ENCODE measurements at places on chromosomes 16 and 17. TPM values are rescaled to one million over a fixed set of nuclear protein-coding genes. Genes with fewer than 3 reads are reported as not detected.
A peak's percentile ranks its signal among the peaks of the same experiment; 100 is the strongest.

DNA sequence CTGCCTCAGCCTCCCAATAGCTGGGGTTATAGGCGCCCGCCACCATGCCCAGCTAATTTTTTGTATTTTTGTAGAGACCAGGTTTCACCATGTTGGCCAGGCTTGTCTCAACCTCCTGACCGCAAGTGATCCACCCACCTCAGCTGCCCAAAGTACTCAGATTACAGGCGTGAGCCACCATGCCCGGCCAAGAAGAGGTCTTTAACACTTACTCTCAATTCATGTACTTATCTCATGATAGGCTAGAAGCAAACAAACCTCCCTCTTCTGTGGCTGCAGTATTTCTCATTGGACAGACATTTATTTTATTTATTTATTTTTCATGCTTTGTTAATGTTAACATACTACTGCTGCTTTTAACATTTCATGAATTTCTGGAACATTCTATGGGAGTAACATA, 7.0 kb upstream of the NT5C start:
- DNase-seq: no peak

DNA sequence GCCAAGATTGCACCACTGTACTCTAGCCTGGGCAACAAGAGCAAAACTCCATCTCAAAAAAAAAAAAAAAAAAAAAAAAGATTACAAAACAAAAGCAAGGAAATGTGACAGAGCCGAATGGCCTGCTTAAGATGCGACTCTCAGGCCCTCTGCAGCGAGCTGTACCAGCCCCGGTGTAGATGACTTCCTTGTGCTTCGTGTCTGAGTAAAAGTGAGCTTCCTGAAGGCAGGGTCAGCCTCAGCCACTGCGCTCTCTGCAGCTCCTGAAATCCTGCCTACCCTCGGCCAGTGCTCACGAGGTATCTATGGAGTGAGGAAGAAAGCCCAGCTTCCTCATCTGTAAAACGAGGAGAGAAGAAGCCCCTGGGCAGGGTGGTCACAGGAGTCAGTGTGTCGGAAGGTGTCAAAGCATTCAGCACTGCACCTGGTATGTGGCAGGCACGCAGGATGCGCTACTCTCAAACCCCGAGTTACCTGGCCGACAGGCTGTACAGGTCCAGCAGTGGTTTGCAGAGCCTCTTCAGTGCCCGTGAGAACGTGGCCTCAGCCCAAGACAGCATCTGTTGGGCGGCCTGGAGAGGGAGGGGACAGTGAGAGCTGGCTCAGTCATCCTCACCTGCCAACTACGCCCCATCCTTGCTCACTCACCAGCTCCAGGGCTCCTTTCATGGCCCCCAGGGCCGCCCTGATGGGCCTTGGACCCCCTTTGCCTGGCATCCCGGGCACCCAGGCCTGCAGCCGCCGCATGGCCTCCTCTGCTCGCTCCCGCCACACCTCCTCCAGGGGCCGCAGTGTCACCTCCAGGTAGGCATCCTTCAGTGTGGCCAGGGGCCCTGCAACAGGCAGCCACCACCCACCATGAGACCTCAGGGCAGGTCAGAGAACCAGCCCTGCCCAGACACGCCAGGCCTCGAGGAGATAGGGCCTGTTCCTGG, 44.6 kb downstream of the RMI2 start:
- no peak for DNase-seq

DNA sequence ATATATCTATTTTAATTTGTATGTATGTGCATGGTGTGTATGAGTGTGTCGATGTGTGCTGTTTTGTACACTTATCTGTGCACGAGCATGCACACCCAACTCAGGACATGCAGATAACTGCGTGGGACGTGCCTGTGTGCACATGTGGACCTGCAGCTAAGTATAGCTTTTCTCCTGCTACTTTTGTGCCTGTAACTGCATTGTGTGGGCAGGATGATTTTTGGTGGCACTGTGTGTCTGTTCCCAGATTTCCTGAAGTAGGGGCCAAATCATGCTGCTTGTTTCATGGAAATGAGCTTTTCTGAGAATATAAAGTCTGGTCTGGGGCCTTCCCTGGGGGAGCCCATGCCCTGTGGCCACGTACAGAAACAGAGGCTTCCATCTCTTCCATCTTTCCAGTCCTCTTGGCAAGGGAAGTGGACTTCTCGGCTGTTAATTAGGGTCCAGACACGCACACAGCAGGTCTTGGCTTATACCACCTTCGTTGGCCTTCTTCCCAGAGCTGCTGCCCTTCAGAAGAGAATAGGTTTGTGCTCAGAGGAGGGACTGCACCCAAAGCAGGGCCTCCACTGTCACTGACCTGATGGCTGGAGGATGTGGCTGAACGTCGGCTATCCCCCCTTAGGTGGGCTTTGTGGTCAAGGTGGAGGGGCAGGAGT, 30.2 kb downstream of the SPNS3 start:
- no peak for DNase-seq

GRCh38 chr17:15883617-15884111, 61.3 kb upstream of the ADORA2B start:
- peak; percentile 85 for DNase-seq

ABI3 gene
- not detected for total RNA-seq

DNA sequence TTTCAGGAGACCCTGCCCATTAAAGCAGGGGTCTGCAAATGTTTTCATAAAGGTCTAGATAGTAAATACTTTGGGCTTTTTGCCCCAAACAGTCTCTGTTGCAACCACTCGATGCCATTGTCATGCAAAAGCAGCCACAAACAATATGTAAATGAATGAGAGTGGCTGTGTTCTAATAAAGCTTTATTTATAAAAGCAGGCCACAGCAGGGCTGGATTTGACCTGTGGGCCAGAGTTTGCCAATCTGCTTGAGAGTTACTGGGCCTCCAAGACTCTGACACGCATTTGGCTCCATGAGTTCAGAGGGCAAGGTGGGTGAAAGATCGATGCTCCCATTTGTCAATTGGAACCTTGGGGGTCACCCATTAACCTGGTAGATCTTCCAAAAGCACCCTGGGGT, 217.3 kb upstream of the SDK2 start:
- no peak for DNase-seq

XPO6 gene
- 134 TPM for total RNA-seq

- no peak for DNase-seq
Measured at GRCh38 chr16:88669980-88670379, 7.1 kb upstream of the MVD start.

PLA2G10 gene
- total RNA-seq: not detected

FADS6 gene
- total RNA-seq: not detected

- no peak for DNase-seq
Measured at GRCh38 chr16:12942861-12943260, 41.5 kb downstream of the SHISA9 start.

- peak; percentile 12 for DNase-seq
Measured at GRCh38 chr17:1267471-1267943, 2.7 kb upstream of the BHLHA9 start.

NUPR1 gene
- total RNA-seq: 87.0 TPM

- DNase-seq: no peak
Measured at GRCh38 chr17:61442878-61443474, 9.2 kb upstream of the TBX4 start.

TMEM256 gene
- 206 TPM for total RNA-seq
